H7 (cell line): ENCODE measurements at places on chromosomes 7 and 10.

- no peak for DNase-seq
Measured at GRCh38 chr7:19677180-19677579, 31.7 kb downstream of the POLR1F start.

DNA sequence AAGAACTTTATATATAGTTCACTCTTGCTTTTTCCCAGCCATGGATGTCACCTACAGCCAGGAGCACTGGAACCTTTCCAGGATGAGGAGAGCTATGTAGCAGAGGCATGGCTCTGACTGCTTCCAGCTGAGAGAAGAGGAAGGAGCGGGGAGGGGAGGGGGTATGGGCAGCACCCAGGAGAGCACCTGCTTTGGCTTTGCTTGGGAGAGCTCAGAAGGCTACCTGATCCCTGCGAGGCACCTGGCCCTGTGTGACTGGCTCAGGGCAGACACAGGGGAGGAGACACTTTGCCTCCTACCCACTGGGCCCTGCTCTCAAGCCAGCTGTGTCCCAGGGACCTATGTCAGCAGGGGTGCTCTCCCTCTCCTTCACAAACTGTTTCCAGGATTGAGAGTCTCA, 67.1 kb downstream of the HK1 start:
- DNase-seq = peak; percentile 49

GRCh38 chr10:71290806-71291527, 28.1 kb upstream of the SLC29A3 start:
- no peak for DNase-seq

DNA sequence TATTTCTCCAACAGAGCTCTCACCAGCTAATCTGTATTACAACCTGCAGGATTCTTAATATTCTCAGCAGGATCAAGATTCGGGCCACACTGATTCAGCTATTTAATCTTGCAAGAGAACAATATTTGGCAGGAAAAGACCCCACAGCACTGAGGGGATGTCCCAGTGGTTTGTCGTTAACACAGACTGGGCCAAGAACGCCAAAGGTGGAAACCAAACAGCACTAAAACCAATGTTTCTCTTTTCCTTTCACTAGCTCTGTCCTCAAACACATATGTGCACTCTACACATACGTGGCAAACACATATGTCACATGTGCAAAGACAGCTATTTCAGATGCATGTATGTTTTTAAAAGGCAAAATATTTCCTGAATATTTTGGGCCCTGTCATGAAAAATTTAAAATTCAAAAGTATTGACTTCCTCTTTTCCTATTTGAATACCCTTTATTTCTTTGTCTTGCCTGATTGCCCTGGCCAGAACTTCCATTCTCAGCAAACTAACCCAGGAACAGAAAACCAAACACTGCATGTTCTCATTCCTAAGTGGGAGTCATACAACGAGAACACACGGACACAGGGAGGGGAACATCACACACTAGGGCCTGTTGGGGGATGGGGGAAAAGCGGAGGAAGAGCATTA, 51.7 kb upstream of the NEBL start:
- DNase-seq = no peak

GRCh38 chr10:44956226-44956625, 3.4 kb upstream of the RASSF4 start:
- no peak for DNase-seq

GRCh38 chr7:146131701-146132100, 15.1 kb downstream of the CNTNAP2 start:
- DNase-seq = no peak

DNA sequence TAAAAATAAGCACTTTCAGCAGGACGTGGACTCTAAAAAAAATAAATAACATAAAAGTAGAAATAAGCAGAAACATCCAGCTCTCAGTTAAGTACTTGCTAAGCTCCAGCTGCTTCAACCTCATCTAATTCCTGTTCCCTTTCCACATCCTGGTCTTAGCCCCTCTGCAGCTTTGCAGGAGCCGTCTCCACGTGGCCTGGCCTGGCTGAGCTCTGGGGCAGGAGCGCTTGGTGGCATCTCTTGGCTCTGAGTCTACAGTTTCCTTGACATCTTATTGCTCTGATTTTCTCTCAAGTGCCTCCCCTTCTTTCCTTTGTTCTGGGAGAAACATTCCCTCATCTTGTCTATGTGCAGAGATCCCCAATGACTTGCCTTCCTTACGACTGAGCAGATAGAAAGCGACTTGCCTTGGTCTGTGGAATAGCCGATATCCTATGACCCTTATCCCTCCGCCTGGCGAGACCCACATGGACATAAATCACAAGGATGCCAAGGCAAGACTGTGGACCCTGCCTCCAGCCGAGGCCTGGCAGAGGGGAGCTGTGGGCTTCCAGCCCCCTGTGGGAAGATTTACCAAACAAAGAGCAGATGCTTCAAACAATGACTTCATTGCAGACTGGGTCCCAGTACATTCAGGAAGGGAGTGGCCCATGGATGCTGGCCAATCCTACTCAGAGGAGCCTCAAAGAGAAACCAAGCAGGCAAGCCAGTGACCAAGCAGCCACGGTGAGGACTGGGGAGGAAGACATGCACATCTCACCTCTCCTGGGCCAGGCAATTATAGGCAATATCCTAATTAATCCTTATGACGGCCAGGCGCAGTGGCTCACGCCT, 61.9 kb downstream of the SPOCK2 start:
- peak; percentile 22 for DNase-seq

- DNase-seq = no peak
Measured at GRCh38 chr7:112101201-112101846, 104.9 kb downstream of the DOCK4 start.

DNA sequence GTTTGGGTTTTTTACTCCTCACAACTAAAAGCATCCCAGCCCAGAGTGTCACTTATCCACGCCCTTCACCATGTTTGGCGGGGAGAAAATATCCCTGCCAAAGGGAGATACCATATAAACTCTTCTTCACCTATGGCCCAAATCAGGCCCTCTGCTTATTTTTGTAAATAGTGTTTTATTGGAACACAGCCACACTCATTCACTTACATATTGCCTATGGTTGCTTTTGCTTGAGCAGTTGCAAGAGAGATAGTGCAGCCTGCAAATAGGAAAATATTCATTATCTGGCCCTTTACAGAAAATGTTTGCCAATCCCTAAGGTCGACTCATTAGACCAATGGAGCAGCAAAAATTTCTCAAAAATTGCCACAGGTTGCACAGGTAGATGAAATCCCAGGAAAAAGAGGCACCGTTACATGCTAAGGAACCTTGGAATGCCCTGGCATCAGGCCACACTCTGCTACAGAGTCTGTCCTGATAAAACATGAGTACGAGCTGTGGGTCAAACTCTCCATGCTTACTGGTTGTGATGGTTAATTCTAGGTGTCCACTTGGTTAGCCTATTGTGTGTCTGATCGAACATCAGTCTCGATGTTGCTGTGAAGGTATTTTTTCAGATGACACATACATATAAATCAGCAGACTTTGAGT, 7.9 kb upstream of the RASSF4 start:
- no peak for DNase-seq
